ENCODE measurements at places on chromosomes 4 and X.

DNA sequence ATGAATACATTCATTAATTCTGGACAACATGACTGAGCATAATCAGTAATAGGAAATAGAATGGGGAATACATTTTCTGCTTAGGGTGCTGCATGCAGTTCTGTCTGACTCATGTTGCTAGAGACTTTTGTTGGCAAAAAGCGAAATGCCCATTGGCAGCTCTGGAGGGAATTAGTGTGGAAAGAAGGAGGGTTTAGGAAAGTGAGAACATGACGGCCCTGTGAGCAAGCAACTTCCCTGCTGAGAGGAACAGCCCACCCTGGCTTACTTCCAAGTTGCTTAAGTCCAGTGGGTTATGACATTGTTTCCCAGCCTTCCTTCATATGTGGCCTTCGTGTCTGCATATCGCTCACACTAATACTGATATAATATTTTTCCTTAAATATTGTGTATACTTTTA is 13.8 kb downstream of the MAD2L1 start:
- no peaks in the 10 kb centered on the region for H3K4me1 ChIP-seq
- no peak for DNase-seq
- no peaks in the 10 kb centered on the region for H3K27me3 ChIP-seq
- H3K27ac ChIP-seq, result no peak overlapping the region
- no peaks in the 10 kb centered on the region for H3K36me3 ChIP-seq

DNA sequence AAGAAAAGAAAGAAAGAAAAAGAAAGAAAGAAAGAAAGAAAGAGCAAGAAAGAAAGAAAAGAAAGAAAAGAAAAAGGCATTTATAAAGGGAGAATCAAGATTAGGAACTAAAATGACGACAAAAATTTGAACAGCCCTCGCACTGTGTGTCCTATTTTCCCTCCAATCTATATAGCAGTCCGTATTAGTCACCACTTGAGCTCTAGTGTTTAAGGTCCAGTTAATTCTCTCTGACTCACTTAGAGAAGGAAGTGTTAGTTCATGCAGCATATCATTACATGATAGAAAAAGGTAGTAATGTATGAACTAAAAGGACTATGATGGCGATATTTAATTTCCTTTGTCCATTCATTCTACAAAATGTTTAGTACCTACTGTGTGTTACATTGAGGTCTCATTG is 122.7 kb downstream of the CBLL2 start:
- H3K4me1 ChIP-seq, result no peaks in the 10 kb centered on the region
- no peak overlapping the region for H3K27ac ChIP-seq
- DNase-seq, result no peak
- no peaks in the 10 kb centered on the region for H3K27me3 ChIP-seq
- no peak overlapping the region for H3K4me3 ChIP-seq
- no peaks in the 10 kb centered on the region for H3K36me3 ChIP-seq

DNA sequence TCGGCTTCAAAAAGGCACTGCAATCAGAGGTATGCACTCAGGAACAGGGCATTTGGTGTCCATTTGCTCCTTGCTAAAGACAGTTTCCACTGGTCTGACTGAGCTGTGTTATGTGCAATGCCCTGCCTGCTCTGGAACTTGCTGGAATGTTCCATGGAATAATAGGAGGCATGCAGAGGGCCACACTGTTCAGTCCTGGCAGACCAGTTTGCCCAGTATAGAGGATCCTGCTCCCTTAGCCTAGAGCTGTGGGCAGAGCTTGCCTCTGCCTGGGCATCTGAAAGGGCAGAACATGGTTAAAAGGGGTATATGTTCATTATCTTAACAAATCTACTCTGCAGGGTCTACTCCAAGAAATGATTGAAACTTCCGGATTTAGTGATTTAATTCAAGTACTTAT is 27.8 kb upstream of the CD99L2 start:
- H3K36me3 ChIP-seq, result no peaks in the 10 kb centered on the region
- no peak for DNase-seq
- no peaks in the 10 kb centered on the region for H3K4me1 ChIP-seq
- no peak overlapping the region for H3K4me3 ChIP-seq

GRCh38 chrX:46325312-46325877 is 219.8 kb downstream of the ZNF674 start:
- H3K36me3 ChIP-seq, result no peaks in the 10 kb centered on the region
- H3K4me3 ChIP-seq, result no peak overlapping the region
- H3K27ac ChIP-seq, result no peak overlapping the region
- H3K27me3 ChIP-seq, result no peaks in the 10 kb centered on the region
- peak; percentile 48 for DNase-seq
- H3K4me1 ChIP-seq, result no peaks in the 10 kb centered on the region
